ENCODE measurements at places on chromosomes 11 and 22.

DNA sequence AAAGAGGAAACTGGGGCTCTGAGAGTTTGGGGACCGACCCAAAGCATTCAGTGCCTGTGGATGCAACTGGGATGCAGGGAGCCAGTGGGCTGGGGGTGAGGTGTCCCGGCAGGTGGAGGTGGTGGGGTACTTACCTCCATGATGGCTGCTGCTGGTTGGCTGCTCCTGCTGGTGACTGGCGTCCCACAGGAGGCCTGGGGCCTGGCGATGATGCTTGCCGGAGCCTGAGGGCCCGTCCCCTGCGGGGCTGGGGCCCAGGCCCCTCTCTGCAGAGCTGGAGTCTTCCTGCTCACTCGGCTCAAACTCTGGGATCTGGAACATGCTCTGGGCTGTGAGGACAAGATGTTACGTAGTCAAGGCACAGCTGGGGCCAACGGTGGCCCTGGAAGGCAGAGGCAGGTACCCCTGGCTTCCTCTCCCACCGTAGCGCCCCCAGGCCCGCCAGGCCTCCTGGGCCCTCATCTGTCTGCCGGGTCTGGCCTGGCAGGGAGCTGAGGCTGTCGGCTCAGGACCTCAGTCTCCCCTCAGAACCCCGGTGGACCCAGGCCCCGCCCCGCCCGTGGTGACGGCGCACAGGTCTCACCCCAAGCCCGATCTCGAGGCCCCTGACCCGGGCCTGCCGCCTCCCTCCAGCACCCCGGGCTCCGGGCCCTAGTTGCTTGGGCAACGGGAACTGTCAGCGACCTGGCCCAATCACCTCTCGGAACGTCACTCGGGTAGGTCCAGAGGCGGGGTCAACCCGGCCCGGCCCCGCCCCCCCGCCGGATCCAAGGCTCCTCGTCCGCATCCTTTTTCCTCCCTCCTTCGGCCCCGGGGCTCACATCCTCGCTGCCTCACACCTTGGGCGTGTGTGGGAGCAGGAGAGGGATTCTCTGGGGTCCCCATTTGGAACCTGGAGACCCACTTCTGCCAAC, at the start of gene BAD:
TSS of gene BAD (minus strand) at position 618 of the 914 bp plus-strand sequence. CDS start at position 321, 297 bp downstream.
- no peaks in the 10 kb centered on the region for H3K27me3 ChIP-seq
- peaks cover 11% of the 10 kb centered on the region for H3K4me1 ChIP-seq
- peak; percentile 80 for DNase-seq
- H3K36me3 ChIP-seq: peaks cover 6% of the 10 kb centered on the region
- peak within 1 kb of the TSS; percentile 99 for H3K27ac ChIP-seq
- H3K4me3 ChIP-seq: peak within 1 kb of the TSS; percentile 100

DNA sequence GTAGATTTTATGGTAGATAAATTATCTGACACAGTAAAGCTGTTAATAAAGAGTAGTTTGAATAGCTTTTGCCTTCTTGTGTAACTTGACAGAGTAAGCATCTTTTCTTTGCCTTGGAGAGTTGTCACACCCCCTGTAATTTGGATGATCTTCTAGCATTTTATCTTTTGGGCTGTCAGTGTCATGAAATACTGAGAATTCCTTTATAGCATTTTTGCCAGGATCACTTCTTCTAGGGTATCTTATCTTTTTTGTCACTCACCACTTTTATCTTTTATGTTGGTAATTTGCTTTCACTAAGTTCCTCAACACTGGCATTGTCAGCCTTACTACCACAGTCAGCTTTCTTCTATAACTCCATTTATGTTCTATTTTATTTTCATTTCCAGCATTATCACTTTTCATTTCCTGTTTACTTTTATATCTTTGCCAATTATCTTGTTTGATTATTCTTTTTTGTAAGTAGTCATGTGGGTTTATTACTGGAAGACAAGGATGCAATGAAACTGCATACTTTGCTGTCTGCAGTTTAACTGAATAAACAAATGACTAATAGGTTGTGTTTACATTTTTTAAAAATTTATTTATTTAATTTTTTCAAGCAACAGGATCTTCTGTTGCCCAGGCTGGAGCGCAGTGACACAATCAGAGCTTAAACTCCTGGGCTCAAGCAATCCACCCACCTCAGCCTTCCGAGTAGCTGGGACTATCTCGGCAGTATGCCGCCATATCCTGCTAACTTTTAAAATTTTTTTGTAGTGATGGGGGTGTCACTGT, 28.1 kb upstream of the ACAT1 start:
- no peaks in the 10 kb centered on the region for H3K27me3 ChIP-seq
- H3K4me1 ChIP-seq: no peaks in the 10 kb centered on the region

DNA sequence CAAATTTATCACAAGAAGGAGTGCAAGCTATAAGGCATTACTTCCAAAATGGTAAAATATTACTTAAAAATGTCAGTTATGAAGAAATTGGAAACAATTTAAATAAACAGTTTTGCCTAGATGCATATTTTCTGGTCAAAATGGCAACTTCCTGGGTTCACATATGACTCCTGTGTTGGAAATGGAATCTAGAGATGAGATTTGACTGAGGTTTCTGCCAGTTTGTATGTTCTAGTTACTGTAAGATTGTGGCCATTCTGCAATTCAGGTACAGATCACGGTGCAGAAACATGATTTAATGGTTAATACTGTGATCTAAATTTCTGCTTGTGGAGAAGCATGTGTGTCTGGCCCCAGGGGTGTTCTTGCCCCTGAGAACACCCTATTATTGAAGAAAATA, 3.4 kb upstream of the OR4C6 start:
- H3K4me1 ChIP-seq: no peaks in the 10 kb centered on the region
- H3K27me3 ChIP-seq: no peaks in the 10 kb centered on the region
- no peak for DNase-seq
- no peaks in the 10 kb centered on the region for H3K36me3 ChIP-seq

GRCh38 chr11:70381872-70382861, 16.2 kb upstream of the CTTN start:
- H3K36me3 ChIP-seq: peaks cover 63% of the 10 kb centered on the region
- no peak for DNase-seq
- no peak overlapping the region for H3K27ac ChIP-seq
- no peak overlapping the region for H3K4me3 ChIP-seq

GRCh38 chr11:32090545-32091370, at the start of gene RCN1:
RCN1 (plus strand) TSS chr11:32091074; CDS start chr11:32091197, 123 bp downstream.
- H3K36me3 ChIP-seq: peaks cover 5% of the 10 kb centered on the region
- H3K4me3 ChIP-seq: peak within 1 kb of the TSS; percentile 83
- H3K27me3 ChIP-seq: no peaks in the 10 kb centered on the region
- no peak for DNase-seq

DNA sequence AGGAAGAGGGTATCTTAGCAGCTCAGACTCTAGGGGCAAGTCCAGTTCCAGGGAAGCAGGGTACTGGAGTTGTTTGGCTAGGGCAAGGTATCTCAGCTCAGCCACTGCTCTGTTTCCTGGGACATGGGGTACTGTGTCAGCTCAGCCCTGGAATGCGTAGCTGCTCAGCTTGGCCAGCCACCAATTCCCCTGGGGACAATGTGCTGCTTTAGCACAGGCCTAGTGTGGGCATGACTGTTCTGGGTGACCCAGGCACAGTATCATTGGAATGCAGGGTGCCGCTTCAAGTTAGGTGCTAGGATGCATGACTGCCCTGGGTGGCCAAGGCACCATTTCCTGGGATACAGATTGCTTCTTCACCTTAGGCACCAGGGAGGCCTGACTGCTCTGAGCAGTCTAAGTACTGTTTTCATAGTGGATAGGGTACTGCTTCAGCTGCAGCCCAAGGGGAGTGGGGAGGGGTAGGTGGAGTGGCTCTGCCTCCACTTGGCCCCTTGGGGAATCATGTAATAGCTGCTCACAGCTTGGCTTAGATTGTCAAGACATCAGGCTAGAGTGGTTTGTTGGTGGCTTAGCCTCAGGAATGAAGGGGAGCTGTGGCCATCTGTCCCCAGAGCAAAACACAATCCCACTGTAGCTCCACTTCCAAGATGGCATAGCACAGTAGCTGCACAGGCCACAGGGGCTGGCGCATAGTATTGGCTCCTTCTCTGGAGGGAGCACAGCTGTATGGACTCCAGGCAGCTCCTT, 36.0 kb downstream of the MADD start:
- H3K27ac ChIP-seq: no peak overlapping the region
- H3K4me1 ChIP-seq: no peaks in the 10 kb centered on the region
- no peaks in the 10 kb centered on the region for H3K27me3 ChIP-seq

DNA sequence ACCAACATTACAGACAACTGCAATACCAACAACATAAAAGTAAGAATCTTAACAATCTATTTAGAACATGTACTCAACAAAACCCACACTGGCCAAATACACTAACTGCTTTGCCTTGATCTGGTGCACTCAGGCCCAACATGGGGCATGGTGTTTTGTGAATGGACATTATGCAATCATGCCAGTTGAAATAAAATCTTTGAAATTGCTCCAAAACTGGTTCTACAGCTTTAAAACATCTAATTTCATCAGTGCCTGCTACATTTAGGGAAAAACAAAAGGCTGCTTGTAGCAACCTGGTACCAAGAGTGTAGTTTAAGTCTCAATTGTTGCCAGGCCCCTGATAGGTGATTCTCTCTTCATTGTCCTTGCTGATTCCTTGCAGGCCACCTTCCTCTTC, 3.3 kb upstream of the CTR9 start:
- peaks cover 30% of the 10 kb centered on the region for H3K4me1 ChIP-seq
- DNase-seq: no peak
- H3K36me3 ChIP-seq: no peaks in the 10 kb centered on the region
- H3K27ac ChIP-seq: no peak overlapping the region
- no peak overlapping the region for H3K4me3 ChIP-seq

DNA sequence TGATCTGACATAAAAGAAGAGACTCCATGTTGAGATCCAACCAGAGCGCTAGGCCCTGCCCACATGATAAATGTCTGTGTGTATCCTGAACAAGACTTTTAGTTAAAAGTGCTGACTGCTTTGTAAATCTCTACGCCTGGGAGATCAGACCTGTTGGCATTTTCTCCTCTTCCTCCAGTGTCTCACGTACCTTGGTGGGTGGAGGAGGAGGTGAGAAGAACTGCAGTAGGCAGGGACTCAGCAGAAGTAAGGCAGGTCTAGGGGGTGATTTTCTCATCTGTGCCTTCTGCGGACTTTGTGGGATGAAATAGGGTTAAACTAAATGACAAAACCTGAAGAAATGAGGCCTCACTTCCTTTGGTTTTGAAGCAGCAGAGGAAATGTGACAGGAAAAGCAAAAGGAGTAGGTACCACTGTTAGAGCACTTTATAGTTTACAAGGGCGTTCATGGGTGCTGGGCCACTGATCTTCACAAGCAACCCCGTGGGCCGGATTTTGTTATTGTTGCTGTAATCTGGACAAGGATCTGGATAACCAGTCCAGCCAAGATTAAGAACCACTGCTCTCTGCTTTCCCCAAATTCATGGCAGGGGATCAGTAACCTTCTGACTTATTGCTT, 36.7 kb upstream of the PLET1 start:
- no peak for DNase-seq
- H3K36me3 ChIP-seq: no peaks in the 10 kb centered on the region
- peak overlapping the region; percentile 57 for H3K27ac ChIP-seq
- H3K4me1 ChIP-seq: no peaks in the 10 kb centered on the region
- peak overlapping the region; percentile 2 for H3K4me3 ChIP-seq

DNA sequence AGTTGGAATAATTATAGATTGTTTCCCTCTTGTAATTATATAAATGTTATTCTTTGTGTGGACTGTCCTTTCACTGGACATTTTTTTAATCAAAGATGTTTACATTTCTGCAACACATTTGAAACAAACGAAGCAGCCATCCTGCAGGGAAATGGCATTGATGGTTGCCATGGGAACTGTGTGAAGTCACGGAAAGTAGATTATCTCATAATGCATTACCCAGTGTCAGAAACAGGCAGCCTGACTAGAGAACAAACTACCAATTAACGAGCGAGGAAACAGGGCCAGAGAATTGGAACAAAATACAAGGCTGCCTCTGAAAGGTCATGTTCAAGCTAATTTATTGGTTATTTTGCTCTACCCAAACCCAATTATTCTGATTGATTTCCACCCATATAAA, 96.9 kb upstream of the LARGE1 start:
- no peaks in the 10 kb centered on the region for H3K4me1 ChIP-seq
- H3K27me3 ChIP-seq: no peaks in the 10 kb centered on the region
- H3K4me3 ChIP-seq: no peak overlapping the region
- no peak for DNase-seq
- H3K27ac ChIP-seq: no peak overlapping the region
- H3K36me3 ChIP-seq: no peaks in the 10 kb centered on the region

DNA sequence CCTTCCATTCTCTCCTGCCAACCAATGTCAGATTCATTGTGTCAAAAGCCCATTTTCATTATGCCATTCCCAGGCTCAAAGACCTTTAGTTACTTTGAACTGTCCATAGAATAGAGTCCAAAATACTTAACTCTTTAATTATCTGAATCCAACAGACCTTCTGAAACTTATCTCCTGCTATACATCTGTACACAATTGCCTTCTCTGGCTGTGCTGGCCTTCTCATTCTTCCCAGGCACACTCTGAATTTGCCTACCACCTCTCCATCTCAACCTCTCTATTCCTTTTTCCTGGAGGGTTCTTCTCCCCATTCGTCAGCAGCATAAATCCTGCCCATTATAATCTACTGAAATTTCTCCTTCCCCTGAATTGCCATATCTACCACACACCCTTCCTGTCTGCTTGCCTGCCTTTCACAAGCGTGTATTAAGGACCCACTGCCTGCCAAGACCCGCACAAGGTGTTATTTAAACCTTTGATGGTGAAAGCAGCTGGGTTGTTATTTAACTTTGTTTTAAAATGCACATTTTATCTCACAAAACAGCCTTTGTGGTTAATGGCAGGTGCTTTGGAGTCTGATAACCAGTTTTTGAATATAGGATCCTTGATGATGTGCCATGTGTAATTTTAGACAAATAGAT, 125.9 kb downstream of the CCDC81 start:
- H3K27ac ChIP-seq: no peak overlapping the region
- no peaks in the 10 kb centered on the region for H3K36me3 ChIP-seq
- no peak for DNase-seq
- H3K27me3 ChIP-seq: no peaks in the 10 kb centered on the region

- peaks cover 36% of the 10 kb centered on the region for H3K4me1 ChIP-seq
- H3K27ac ChIP-seq: no peak overlapping the region
- no peak for DNase-seq
- no peak overlapping the region for H3K4me3 ChIP-seq
- no peaks in the 10 kb centered on the region for H3K27me3 ChIP-seq
- no peaks in the 10 kb centered on the region for H3K36me3 ChIP-seq
These were observed 25.5 kb downstream of the NNMT start for GRCh38 chr11:114321621-114322257.

GRCh38 chr11:130873761-130874160, 42.5 kb downstream of the SNX19 start:
- H3K27ac ChIP-seq: no peak overlapping the region
- no peak overlapping the region for H3K4me3 ChIP-seq
- no peak for DNase-seq
- H3K4me1 ChIP-seq: no peaks in the 10 kb centered on the region

GRCh38 chr11:75563978-75564552, 2.0 kb downstream of the SERPINH1 start:
- H3K36me3 ChIP-seq: no peaks in the 10 kb centered on the region
- no peak overlapping the region for H3K4me3 ChIP-seq
- peaks cover 22% of the 10 kb centered on the region for H3K4me1 ChIP-seq
